ENCODE measurements at places on chromosomes 3 and 15.

DNA sequence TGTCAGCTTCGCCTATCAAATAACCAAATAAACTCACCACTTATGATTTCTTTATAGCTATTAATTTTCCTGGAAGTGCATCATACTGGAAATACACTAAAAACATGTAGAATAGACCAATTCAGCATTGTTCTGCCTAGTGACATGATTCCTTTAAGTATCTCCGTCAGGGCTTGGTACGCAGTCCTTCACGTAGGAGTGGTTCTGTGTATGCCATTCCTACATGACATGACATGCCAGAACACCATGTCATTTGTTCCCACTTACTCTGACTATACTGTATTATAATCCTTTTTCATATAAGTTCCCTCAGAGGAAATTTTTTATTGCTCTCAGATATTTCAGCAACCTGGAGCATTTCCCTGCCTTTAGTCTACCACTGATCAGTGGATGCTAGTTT lies 230.7 kb upstream of the EPHA3 start:
- no peak for DNase-seq

DNA sequence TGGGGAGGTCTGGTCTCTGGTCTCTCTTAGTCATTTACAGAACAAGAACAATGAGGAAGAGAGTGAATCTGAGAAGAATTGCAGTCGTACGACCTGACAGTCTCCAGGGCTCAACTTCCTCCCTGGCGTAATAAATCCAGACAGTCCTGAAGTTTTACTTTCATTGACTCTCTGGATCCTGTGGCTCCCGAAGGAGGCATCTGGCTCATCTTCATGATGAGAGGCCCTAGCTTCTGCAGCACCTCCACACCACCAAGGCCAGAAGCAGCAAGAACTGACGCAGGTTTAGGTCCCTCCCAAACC lies 11.8 kb upstream of the CYFIP1 start:
- DNase-seq = no peak

DNA sequence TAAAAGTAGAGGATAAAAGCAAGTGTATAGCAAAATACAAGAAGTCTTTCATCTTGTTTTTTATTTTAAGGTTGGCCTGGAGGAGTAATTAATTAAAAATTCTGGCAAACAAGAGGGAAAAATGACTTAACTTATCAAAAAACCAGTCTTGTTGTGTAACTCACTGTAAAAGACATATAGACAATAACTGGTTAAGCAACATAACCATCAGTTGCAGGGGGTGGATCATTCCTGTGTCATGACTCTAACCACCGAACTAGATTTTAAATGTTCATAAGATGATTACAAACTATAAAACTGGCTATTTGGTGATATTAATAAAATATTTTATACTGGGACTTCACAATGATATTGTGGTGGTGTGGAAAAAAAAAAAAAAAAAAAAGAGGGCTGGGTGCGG lies 130.6 kb downstream of the STAG1 start:
- no peak for DNase-seq

- DNase-seq = no peak
Observed at GRCh38 chr15:71274448-71274798, 159.2 kb downstream of the THSD4 start.

DNA sequence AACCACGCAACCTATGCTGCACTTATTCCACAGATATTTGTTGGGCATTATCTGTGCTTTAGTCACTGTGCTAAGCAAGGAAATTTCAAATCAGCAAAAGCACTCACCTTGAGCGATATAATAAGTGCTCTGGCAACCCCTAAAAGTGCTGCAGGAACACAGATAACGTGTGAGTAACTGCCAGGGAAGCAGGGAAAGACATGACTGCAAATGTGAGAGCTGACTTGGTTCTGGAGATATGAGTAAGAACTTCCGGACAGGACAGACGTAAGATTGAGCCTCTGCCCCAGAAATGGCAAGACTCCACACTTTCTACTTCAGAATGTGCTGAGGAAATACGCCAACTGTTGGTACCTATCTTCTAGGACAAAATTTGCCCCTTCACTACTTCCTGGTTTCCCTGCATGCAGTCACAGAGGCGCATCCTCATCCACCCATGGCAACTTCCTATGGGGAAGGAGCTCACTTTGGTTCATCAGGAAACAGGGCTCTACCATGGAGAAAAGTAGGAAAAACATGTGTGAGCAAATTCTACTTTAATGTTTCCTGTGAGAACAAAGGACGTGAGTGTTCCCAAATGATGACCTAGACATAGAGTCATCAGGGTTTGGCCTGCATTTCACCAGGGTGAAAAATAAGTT lies 41.7 kb downstream of the AQP9 start:
- DNase-seq = no peak

DNA sequence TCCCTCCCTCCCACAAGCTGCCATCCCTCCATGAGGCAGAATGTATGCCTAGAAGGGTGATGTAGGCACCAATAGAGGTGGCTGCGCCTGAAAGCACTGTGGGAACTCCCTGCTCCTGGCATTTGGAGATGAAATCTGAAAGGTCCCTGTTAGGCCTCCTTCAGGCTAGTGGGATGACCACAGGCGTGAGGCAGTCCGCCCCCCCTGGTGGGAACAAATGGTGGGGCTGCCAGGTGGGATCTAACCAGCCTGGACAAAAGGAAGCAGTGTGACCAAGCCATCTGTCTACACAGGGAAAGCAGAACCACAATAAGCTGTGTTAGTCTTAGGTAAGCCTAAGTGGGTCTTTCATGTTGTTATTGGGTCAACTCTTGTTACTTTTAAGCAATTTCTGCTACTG lies 25.3 kb downstream of the IL5RA start:
- DNase-seq = no peak

DNA sequence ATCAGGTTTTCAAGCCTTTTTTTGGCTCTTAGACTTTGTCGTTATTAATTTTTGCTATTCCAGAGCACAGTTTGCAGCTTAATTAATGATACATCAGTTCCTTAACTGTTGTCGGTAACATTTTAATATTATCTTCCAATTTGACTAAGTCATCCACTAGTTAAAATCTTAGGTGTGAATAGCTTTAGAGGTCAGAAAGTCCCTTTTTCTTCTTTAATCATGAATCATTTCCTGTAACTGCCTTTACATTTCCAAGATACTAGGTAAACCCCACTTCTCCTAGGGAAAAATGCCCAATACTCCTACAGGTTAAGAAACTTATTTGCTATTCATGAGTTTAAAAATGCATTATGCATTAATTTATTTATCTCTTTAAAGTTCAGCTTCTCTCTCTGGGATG lies 260.9 kb upstream of the CFAP20DC start:
- DNase-seq = no peak

DNA sequence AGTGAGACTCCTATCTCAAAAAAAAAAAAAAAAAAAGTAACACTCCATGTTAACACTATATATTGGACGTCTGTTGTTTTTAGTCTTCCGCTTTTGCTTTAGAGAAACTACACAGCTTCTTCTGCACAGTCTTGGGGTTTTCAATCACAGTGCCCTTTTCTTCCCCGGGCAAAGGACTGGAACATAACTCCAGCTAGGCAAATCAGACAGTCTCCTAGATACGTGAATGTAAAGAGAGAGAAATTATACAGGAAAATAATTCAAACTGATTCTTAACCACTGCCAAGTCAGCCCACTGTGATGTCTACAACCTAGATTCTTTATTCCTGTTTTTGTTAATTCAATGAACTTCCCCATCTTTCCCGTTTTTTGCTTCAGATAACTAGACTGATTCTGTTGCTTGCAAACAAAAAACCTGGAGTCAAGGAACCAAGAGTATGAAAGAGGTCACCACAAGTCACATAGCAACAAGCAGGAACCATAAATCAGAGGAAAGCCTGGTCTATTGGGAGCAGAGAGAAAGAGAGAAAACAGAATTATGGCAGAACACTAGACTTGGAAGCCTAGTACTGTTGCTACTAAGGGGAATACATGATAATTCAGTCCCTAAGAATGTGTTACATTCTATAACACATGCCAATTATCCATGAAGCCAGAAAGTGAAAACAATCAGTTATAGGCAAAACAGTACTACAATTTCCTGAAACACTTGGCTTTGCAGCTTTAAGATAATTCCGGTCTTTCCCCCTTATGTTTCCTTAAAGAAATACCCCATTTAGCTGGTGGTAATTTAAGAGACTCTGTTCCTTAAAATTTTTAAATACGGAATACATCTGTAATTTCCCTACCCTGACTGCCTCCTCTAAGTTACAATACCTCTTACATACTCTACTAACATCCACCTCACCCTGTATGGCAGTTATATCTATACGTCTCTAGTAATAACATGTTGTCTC lies 63.1 kb downstream of the TBL1XR1 start:
- DNase-seq = no peak

DNA sequence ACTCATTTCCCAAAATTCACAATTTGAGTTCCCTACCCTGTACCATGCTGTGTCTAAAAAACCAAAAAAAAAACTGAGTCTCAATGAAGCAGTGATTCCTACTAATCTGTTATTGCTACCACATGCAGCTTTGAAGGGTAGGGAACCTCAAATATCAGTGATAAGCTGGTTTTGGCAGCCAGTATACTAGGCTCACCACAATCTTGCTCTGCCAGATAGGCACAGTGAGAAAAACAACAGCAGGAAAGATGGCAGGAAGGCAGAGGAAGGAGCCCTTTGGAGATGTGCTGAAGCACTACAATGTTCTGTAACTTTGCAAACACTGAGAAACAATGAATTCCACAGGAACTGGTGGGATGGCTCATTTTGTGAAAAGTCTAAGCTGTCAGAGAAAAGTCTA lies 96.9 kb upstream of the UBP1 start:
- no peak for DNase-seq

- DNase-seq = no peak
Observed at GRCh38 chr3:169509780-169510692, 153.5 kb downstream of the MECOM start.

DNA sequence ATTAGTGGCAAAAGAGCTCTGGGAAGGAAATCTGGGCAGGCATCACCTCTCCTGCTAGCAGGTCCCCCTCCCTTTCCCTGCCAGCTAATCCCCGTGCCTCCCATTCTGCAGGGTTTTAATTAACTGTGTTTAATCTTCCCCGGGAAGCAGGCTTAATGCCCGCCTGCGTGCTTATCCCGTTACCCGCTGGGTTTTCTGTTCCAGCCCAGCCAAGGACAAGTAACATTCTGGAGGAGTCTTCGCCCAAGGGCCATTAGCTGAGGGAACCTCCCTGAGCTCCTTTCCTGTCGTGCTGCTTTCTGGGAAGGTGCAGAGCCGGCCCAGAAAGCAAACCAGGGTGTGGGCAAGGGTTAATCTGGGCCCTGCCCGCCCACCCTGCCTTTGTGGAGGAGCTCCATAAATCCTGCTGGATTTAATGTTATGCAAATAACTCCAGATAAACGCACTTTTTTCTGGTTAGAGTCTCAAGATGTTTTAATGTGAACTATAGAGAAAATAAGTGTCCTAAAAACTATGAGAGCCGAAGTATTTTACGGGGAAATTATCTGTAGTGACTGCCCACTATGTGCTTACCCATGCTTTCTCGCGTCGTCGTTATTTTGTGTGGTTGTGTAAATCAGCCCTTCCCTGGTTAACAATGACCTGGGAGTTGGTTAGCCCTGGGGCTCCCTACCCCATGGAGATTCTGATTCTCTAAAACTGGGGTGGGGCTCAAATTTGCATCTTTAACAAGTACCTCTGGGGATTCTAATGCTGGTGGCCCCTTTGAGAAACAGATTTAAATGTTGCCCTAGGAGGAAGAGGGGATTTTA lies 25.9 kb downstream of the TRIM71 start:
- no peak for DNase-seq

DNA sequence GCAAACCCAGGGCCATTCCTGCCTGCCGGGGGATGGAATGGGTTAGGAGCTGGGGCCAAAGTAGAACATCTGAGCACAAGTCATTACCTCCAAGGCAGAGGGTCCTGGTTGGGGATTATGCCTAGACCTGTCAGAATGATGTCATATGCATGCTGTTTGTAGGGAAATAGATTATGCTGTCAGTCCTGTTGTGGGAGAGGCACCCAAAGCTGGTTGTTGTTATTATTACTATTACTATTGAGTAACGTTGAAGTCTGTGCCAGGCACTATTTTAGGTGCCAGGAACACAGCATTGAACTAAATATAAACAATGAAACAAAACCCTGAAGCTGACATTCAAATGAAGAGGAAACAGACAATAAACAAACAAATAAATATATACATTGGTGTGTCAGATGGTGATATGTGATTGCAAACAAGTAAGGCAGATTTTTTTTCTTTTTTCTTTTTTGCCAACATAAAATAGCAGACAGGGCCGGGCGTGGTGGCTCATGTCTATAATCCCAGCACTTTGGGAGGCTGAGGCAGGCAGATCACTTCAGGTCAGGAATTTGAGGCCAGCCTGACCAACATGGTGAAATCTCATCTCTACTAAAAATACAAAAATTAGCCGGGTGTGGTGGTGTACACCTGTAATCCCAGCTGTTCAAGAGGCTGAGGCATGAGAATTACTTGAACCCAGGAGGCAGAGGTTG lies 2.0 kb downstream of the P4HTM start:
- DNase-seq = no peak

DNA sequence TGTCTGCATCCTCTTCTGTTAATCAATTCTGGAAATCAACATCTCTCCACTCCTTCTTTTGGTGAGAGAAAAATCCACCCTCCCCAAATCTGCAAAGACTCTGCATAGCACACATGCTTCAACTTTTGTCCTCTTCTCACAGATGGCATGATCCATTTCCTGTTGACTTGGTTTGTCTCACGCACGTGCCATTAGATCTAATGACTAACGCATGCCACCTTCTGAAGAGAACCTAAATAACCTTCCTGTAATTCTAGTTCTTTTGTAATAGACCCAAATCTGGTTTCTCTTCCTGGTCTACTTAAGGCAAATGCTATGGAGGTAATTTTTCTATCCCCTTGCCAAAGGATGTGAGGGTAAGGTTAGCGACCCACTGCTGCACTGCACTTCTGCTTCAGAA lies 51.0 kb upstream of the ATOSA start:
- peak; percentile 53 for DNase-seq

GRCh38 chr15:58900631-58901030 lies 32.8 kb downstream of the SLTM start:
- no peak for DNase-seq

- DNase-seq = no peak
Observed at GRCh38 chr15:87967951-87968350, 288.6 kb downstream of the NTRK3 start.

GRCh38 chr3:48565591-48566400 lies 2.2 kb upstream of the UCN2 start:
- DNase-seq = peak; percentile 30

DNA sequence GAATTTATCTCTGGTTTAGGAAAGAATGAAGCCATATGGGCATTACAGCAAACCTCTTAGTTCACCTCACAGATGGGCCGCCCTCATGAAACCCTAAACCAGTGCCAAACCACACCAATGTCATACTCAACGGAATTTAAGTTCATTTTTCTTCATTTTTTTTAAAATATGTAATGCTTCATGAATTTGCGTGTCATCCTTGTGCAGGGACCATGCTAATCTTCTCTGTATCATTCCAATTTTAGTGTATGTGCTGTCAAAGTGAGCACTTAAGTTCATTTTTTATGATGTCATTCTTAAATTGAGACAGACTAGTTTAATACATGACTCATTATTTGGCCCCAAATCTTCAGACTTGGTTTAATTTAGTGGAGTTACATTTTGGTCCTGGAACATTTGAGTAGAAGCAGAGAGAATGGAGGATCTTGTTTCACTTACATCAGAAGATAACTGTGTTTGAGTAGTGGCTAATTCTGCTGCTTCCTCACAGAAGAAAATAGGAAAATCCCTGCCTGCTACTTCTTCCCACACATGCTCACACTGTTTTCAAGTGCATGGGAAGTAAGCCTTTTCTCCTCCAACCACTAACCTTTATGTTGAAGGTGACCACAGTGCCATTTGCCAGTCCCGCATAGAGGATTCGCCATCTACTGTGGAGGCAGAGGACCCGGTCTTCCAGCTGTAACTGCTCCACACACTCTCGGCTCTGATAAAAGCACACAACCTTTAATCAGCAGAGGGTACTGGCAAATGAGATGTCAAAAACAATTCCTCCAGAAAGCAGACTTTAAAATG lies 63.3 kb downstream of the ZNF106 start:
- DNase-seq = no peak

All from activated CD4-positive, alpha-beta memory T cell treated with anti-CD3 and anti-CD28 coated beads for 36 hours (primary cell).